ENCODE measurements at places on chromosomes 2 and 18.

DNA sequence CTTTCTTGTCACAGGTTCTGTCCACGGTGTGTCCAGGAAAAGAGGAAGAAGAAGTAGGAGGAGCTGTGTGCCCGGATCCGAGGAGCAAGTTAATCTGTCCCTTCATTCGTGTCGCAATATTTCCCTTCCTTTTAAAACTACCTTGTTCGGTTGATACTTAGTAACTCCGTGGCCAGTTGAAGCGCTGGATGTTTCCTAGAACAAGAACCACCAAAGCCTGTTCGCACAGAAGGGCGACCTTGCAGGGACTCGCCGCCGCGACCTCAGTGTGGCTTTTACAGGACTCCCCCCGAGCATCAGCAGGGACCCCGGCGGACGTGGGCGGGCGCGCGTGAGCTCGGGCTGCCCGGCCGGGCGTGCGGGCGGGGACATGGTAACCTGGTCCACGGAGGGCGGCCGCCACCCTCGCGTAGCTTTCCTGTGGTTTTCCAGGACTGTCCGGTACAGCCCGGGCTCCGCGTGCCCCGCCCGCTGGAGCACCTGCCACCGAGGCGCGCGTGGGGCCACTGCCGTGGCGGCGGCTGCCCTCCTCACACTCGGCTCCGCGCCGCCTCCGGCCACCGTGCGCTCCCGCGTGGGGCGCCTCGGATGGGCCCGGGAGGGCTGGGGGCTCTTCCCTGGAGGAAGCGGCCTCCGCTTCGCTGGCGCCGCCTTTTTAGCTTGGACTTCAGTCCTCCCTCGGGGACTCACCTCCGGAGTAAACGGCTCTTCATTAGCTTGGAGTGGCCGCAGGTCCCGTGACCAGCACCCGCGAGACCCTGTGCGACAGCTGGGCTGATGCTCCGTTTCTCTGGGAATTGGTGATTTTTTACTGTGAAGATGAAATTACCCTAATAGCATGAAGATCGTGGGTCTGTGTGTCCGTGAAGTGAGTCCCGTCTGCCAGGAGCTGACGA, 9.2 kb upstream of the D2HGDH start:
- DNase-seq: no peak

GRCh38 chr18:80046961-80047541, 12.8 kb downstream of the RBFA start:
- no peak for DNase-seq

- no peak for DNase-seq
These were observed 46.2 kb downstream of the HPCAL1 start for GRCh38 chr2:10348891-10349290.

DNA sequence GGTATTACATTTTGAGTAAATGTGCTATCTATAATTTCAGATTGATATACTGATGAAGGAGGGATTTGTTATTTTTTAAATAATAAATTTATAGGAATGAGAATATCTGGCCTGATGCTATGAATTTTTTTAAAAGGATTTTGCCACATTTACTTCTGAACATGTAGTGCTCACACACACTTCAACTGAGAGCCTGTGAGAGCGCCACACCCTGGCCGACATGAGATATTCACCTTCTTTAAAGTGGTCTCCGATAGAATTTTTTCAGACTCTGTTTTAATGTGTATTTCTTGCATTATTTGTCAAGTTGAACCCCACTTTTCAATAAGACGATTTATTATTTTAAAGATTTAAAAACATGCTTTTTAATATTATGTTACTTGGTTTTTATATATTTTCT, 813.3 kb downstream of the DCC start:
- no peak for DNase-seq

DNA sequence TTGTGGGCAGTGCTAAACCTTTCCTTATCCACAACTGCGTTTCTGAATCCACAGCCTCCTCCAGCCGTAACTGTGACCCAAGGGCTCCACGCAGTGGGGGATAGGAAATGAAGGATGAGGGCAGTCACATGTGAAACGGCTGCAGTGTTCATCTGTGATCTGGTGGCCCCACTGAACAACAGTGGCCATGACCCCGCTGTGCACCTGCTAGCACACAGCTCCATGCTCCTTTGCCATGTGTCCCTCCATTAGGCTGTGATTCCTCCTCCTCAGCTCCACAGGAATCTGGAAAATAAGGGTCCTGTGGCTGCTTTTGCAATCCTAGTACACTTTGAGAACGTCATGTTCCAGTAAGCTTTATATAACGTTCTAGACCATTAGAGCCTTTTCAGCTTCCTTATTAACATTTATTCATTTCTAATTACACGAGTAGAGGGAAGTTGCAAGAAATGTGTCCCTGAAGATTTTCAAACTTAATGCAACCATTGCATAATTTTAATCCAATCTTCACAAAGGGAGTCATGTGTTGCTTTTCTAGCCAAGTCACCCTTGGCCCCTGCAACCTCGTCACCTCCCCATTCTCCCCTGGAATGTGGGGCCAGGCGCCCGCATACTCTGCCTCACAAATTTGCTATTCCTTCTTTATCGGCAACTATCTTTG, 7.1 kb upstream of the NAPG start:
- DNase-seq: no peak
